ENCODE measurements at places on chromosomes 16 and 17. TPM values are rescaled to one million over a fixed set of nuclear protein-coding genes. Genes with fewer than 3 reads are reported as not detected.

AANAT gene
- 18.0 TPM for total RNA-seq

PYY gene
- total RNA-seq = not detected

GAN gene
- total RNA-seq = 21.2 TPM

GUCY2D gene
- total RNA-seq = 26.8 TPM

CDH16 gene
- not detected for total RNA-seq

SPATA22 gene
- 1.8 TPM for total RNA-seq
